ENCODE measurements at places on chromosomes 3 and 15. TPM values are rescaled to one million over a fixed set of nuclear protein-coding genes. Genes with fewer than 3 reads are reported as not detected.
A peak's percentile ranks its signal among the peaks of the same experiment; 100 is the strongest.

Gene CTXND1
- polyA plus RNA-seq, result 1.4 TPM

Gene ARGFX
- not detected for polyA plus RNA-seq

Gene GABRG3
- 0.18 TPM for polyA plus RNA-seq

Gene GABRA5
- not detected for polyA plus RNA-seq

Gene RTP4
- polyA plus RNA-seq, result 0.25 TPM

Gene SENP7
- 35.5 TPM for polyA plus RNA-seq

Gene LRRC31
- not detected for polyA plus RNA-seq

- no peak for DNase-seq
These were observed 367.2 kb downstream of the OTOL1 start for GRCh38 chr3:161863775-161864174.

GRCh38 chr15:34952481-34952880, 17.1 kb downstream of the AQR start:
- DNase-seq, result no peak

DNA sequence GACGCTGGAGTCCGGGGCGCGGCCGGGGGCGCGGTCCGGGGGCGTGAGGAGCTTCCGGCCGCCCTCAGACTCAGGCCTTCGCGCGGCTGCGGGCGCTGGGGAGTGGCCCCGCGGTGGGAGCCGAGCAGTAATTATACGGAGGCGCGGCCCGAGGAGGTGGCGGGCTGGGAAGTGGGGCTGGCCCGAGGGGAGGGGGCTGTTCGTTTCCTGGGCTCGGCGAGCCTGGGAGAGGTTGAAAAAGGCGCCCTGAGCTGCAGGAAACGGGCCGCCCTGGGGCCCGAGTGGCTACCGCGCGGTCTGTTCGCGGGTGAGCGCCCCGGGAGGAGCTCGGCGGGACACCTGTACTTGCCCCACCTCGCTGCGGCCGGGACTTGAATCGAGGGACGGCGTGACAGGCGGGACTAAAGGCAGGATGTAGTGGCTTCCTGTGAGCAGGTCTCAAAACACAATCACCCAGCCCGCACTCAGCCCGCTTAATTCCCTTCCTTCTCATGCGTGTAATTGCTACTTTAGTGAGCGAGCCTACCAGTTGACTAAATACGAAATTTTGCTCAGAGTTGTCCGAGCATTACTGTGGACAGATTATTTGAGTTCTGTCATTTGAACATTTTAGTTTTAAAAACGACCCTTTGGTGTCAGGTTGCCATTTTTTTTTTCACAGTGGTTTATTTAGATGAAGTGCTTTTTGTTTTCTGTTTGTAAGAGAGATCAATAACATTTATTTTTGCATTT, 860 bp downstream of the RASA2 start:
- DNase-seq, result peak; percentile 62

DNA sequence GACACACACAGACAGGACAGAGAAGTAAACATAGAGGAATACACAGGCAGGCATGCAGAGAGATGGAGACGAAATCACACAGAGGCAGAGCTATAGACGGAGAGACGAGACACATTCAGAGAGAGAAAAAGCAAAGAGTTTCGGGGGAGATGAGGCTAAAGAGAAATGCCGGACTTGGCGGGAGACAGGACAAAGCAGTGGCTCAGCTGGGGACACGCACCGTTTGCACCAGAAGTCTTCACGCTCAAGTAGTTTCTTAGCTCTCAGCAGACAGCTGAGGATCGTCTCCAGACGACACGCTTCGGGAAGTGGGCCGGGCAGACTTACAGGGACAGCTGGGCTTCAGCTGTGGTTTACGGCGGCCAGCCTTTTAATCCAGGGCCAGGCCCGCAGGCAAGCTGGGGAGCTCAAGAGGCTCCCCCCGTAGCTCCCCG, 56.2 kb upstream of the DLG1 start:
- peak; percentile 86 for DNase-seq

- no peak for DNase-seq
These were observed 68.9 kb upstream of the TNFSF10 start for GRCh38 chr3:172591876-172592771.

DNA sequence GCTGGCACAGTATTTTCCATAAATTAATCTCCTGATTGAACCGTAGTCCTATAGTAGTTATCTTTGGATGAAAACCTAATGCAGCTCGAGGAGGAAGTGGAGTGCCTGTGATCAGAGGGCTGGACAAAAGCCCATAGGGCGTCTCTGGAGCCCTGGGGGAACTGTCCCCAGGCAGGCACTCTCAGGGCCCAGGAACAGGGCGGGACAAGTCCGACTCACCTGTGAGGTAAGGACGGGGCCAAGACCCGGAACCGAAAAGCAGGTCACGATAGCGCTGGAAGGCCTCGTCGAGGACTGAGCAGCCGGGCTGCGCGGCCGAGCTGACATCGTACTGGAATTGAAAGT, 341 bp downstream of the HEXA start:
- DNase-seq, result no peak

DNA sequence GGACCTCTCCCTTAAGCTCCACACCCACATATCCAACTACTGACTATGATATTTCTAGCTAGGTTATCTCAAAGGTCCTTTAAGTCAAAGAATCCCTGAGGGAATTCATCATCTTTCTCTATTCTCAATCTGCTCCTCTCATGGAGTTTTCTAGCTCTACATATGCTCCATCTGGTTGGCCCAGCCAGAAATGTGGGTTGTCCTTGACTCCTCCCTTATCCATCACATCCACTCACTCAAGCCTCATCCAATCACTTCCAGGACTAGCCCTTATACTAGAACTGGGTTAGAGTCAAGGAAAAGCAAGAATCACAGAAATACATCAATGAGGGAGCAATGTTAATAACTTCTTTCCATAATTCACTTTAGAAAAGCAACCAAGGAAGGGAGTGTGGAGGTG, 45.4 kb downstream of the ZNF106 start:
- no peak for DNase-seq

All from hindlimb muscle (tissue), 1 donor.